H9 (cell line): ENCODE measurements at places on chromosomes 7 and 10.

- peak; percentile 43 for DNase-seq
These were observed 509 bp downstream of the AHR start for GRCh38 chr7:17298840-17299482.

DNA sequence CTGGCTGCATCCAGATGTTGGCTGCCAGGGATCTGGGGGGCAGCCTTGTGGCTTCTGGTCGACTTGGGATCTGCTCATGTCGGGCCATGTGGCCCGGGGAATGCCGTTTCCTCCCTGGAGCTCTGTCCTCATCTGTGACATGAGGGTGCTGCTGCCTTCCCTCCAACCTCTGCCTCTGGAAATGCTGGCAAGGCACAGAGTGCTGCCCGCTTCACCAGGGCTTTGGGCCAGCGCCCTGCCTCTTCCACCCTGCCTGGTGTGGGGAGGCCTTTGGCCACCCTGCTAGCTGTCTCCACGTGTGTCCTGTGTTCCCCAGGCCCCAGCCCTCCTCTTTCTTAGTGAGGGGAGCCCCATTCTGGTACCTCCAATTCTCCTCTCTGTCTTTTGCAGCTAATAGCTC is 5.8 kb upstream of the SMARCD3 start:
- no peak for DNase-seq

DNA sequence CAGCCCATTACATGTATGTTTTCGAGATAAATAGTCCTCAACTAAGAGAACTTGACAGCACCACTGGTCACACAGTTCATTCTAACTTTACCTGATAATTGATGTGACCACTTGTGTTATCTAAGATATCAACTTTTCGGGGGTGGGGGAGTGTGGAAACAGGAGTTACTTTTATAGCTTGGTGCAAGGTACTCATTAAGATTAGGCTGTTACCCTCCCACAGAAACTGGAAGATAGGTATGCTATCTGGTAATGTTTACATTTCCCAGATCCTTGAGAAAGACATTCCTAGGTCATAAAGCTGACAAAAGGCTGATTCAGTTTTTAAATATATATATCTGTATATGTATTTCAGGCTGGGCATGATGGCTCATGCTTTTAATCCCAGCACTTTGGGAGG is 11.1 kb downstream of the ERVW-1 start:
- DNase-seq = no peak

DNA sequence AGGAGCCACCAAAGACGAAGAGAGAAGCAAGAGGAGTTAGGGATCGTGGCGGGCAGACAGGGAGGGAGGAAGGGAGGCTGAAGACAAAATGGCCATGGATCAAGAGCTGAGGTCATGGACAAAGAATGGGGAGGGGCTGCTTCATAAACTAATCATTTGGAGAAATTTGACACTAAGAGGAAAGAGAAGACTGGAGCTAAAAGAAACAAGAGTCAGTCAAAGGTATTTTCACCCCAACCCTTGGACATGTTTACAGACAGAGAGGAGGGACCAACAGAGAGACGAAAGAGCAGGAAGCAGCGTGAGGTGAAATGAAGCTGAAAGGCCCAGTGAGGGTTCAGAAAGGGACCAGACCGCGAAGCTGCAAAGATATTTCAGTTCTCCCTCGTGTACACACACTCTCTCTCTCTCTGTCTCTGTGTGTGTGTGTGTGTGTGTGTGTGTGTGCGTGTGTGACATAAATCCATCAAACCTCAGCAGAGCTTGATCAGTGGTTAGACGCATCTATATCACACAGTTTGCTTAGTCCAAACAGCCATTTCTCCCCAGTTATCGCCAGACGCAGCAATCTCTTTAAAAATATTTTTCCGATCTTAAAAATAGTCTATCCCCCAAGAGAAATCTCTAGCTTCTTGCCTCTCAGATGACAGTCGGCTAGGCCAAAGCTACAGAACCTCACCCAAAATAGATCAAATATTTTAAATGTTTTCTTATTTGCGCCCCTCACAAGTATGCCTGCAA is 12.5 kb upstream of the CALD1 start:
- no peak for DNase-seq

DNA sequence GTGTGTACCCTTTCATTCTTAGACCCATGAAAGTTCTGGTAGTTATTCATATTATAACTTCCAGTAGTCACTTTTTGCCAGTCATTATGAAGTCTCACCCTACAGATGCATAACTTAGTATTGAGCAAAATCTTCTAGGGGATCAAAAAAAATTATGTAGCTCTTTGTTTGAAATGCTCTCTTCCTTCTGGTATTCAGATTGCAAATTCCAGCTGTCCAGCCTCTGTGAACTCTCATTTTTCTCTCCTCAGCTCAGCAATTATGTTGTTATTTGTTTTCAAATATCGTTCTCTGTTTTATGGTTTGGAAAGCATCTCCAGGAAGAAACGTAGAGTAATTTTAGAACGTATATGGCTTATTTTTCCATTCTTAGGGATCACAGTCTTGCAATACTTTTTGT is 442.5 kb downstream of the SEMA3D start:
- no peak for DNase-seq

GRCh38 chr10:32256613-32257437 is 90.1 kb downstream of the EPC1 start:
- peak; percentile 65 for DNase-seq

DNA sequence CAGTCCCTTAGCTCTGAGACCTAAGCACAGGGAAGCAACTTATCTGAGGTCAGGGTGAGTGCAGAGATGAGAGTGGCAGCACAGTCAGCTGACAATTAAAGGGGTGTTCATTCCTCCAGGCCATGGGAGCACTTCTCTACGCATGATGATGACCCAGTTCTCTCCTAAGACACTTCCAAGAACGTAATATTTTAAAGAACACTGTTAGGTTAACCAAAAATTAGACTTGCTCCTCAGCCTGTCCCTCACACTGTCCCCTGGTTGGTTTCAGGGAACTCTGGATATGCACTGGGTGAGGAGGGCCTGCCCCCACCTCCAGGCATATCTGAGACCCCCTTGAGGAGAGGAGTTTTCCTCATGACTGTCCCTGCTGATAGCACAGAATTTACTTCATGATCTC is 767.5 kb downstream of the GRID1 start:
- no peak for DNase-seq

DNA sequence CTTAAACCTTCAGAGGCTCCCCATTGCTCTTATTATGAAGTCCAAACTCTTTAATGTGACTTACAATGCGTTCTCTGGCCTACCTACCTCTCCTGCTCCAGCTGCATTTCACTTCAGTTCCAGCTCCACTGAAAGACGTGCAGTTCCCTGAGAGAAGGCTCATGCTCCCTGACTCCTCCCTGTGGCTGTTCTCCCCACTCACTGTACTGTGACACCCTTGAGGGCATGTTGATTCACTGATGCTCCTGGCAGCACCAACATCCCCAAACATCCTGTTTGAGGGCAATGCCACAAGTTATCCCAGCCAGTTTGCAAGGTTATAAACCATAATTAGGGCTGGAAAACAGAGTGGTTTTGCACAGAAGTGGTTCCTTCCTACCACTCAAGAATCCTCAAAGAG is 111.2 kb downstream of the LSM5 start:
- DNase-seq = no peak

DNA sequence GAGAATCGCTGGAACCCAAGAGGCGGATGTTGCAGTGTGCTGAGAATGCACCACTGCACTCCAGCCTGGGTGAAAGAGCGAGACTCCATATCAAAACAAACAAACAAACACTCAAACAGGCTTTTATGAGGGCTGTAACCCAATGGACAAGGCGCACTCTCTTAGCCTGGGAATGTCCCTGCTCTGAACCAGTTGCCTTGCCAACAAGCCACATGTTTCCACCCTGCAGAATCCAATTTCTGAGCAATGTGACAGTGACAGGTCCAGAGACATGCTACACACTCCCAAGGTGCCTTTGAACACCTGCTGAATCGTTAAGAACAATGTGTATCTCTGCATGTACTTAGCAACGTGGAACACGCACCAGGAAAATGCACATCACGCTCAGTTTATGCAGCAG is 186.8 kb upstream of the AUTS2 start:
- no peak for DNase-seq

- DNase-seq = no peak
These were observed 36.9 kb downstream of the ELFN1 start for GRCh38 chr7:1706721-1707613.

- no peak for DNase-seq
These were observed 112.5 kb downstream of the EGFR start for GRCh38 chr7:55131142-55131929.

DNA sequence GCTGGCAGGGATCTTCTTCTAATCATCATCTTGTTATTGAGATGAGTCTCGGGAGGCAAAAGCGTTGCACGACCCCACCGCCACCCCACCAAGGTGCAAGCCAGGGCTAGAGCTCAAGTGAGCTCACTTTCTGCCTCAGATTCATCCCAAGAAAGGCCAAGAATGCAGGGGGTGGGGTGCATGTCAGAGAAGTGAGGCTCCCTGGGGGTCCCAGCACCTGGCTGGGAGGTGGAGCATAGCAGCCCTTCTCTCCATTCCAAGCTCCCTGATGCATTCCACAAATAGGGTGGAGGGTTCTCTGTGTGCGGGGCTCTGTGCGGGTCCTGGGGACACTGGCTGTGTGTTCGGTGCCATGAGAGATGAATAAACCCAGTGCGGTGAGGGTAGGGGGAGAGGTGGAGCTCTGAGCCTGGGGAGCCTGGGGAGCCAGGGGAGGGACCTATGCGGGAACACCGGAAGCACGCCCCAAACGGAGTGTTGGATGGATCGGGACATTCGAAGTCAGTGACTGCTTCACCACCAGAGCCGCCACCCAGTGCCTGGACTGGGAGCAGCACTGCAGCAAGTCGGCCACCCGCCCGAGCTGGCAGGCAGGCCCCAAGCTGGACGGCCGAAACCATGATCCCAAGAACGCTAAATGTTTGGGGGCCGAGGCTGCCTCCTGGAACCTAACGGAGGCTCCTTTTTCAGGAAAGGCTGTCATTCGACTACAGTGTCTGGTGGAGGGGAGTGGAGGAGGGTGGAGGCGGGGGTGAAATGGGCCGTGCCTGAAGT is 17.9 kb upstream of the HMX3 start:
- peak; percentile 84 for DNase-seq

GRCh38 chr10:60399328-60399727 is 9.7 kb upstream of the ANK3 start:
- DNase-seq = no peak

DNA sequence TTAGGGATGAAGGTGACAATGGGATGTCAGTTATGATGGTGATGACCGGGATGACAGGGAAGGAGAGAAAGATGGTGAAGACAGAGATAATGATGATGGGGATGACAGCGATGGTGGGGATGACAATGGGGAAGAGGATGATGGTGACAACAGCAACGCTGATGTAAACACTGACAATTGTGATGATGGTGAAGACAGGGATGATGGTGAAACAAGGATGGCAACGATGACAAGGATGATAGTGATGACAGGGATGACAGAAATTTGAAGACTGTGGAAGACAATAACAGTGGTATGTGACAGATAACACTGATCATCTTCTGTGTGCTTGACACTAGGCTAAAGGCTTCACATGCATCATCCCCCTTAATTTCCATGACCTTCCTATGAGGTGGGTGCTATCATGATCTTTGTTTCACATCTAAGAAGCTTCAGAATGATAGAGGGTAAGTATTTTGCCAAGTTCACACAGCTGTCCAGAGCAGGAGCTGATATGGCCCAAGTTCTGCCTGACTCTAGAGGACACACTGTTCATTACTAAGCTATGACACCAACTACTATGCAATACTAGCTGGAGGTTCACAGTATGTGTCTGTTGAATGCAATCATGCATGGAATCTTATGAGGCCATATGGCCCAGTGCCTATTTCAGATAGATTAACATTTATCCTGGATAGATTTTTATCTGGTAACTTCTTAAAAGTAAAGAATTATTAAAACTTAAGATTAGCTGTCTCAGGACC is 105.6 kb downstream of the RNLS start:
- no peak for DNase-seq

DNA sequence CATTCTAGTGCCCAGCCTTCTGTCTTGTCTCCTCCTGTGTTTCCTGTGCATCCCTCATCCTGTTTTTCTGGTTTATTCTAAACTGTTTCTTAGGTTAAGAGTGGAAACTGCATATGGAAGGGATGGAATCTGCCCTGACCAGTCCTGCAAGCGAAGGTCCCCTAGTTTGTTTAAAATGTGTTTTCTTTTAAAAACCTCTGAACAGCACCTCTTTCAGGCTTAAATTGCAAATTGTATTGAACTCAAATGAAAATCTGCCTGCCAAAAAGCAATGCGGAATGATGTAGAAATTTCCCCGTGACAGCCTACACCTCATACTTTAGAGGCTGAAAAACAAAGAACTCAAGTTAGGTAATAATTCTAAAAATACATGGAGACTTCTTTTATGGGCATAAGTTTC is 222.8 kb upstream of the IMMP2L start:
- DNase-seq = no peak

GRCh38 chr10:43923328-43923727 is 274.6 kb upstream of the ZNF32 start:
- no peak for DNase-seq

GRCh38 chr7:121985476-121986030 is 112.6 kb downstream of the PTPRZ1 start:
- DNase-seq = no peak
